ENCODE measurements at places on chromosomes 16 and 17.

GRCh38 chr17:40541060-40541872, 24.0 kb downstream of the CCR7 start:
- no peak for DNase-seq

DNA sequence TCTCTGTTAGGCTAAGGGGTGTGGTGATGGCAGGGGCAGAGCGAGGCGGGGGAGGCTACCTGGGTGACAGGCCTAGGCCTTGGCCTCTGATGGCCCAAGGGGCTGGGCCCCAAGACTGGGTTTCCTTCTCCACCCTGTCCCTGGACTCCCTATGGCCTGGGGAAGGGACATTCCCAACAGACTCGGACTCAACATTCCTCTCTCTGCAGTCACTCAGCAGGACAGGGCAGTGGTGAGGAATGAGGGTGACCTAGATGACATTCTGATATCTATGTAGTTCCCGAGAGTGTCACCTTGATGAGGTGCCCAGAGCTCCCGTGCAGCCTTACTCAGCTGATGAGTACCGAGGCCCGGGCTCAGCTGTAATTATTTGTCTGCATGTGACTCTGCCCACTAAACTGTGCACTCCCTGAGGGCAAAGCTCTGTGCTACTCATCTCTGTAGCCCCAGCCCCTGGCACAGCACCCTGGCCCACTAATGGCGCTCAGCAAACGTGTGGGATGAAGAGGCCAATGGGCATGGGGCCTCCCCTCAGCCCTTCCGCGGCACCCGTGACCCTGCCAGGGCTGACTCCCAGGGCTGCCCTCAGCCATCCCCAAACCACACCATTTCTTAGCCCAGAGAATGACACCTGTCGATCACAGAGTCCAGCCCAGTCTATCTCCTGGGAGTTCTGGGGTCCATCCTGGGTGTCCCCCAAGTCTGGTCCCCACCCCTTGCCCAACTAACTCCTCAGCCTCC, 2.2 kb downstream of the PLCD3 start:
- peak; percentile 57 for DNase-seq

DNA sequence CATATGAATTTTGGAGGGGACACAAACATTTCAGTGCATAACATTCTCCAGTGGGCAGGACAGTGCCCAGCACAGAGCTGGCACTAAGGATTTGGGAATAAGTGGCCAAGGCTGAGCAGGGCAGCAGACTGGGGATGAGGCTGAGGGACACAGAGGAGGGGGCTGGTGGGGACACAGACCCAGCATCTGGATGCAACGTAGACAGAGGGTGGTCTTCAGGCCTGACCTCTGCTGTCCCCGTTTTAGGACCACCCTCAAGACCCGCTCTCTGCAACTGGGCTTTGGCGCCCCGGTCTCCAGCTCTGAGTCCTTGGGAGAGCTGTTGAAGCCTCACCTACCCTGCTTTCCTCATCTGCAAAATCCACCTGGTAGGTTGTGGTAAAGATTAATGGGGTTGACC, 3.3 kb upstream of the PRSS33 start:
- no peak for DNase-seq

DNA sequence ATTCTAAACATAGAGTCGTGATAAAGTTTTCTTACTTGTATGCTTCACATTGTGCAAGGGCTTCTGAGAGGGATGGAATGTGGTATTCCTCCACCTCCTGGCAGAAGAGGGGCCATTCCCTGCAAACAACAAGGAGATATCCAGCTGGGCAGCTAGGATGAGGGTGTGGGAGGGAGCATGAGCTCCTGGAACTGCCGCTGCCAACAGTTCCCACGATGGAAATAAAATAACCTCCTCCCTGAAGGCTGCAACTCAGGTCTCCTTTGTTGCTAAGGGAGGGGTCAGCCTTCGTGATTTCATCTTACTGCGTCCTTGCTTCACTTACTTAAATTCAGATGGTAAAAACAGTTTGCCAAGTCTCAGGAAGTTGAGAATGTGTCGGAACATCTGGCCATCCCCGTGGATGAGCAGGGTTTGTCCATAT, 15.6 kb downstream of the PLEKHG4 start:
- DNase-seq = no peak

DNA sequence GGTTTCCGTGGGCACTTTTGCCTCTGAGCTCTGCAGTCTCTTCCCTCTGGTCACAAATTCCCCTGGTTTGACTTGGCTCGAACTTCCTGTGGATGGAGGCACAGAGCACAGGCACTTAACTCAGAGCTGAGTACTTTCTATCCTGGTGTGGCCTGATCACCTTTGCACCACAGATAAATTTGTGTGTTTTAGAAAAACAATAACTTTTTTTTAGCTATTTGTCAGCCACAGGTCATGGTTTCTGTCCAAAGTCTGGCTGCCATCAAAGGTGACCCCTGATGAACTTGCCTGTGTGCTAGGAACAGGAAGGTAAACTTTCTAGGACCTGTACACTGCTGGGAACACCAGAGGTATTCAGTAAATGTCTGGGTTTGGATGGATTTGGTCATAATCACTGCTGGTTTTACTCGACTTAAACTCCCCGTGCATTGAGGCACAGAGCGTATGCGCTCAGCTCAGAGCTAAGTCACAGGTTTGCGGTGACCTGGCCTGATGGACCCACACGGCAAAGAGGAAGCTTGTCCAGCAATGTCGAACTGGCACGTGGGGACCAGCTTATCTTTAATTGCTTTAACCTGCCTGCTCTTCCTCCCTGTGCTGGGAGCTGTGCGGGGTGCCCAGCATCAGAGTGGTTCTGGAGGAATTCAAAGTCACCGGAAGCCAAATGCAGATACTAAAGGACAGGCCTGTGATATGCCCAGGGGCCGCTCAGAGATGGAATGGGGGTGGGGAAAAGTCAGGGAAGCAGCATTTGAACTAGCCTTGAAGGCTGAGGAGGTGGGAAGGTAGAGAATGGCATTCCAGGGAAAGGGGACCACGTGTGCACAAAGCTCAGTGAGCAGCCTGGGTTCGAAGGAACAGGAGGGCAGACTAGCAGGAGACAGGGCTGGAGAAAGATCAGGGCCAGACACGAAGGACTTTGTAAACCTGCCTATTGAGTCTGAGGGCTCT, 12.9 kb downstream of the SLC13A5 start:
- no peak for DNase-seq

DNA sequence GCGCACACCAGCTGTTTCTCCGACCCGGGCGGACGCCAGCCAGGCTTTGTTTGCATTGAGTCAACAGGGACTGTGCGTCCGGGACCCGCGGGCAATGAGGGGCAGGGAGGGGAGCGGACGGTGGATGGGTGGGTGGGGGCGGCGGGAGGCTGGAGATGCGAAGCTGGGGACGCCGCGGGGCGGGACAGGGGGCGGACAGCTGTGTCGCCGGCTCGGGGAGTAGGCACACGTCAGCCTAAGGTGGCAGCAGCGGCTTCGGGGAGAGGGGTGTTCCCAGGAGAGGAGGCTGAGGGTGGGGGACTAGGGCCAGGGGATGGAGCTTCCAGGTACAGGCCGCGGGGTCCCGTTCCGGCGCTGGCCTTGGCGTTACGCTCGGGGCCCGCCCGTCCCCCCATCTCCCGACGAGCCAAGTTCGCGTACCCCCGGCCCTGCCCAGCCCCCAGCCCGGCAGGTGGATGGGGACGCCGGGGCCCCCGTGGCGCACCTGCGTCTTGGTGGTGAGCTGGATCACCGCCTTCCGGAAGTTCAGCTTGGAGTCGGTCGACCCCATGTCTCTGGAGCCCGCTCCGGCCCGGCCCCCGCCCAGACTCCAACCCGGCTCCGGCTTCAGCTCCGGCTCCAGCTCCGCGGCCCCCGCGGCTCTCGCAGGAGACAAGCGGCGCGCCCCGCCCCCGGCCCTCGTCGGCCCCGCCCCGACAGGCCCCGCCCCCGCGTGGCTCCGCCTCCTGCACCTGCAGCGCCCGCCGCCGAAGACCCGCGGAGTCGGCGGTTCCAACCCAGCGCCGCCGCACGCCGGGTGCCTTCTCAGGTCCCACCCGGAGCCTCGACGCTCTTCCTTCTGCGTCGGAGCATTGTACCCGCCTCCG, at the start of gene HID1:
Gene HID1 (minus strand): TSS at position 653 of the 866 bp plus-strand sequence. CDS start 103 bp downstream, at position 550.
- DNase-seq = no peak

GRCh38 chr17:63001689-63002394, 35.8 kb downstream of the TANC2 start:
- DNase-seq = peak; percentile 25

GRCh38 chr17:35730400-35731005, 936 bp upstream of the RASL10B start:
- no peak for DNase-seq

DNA sequence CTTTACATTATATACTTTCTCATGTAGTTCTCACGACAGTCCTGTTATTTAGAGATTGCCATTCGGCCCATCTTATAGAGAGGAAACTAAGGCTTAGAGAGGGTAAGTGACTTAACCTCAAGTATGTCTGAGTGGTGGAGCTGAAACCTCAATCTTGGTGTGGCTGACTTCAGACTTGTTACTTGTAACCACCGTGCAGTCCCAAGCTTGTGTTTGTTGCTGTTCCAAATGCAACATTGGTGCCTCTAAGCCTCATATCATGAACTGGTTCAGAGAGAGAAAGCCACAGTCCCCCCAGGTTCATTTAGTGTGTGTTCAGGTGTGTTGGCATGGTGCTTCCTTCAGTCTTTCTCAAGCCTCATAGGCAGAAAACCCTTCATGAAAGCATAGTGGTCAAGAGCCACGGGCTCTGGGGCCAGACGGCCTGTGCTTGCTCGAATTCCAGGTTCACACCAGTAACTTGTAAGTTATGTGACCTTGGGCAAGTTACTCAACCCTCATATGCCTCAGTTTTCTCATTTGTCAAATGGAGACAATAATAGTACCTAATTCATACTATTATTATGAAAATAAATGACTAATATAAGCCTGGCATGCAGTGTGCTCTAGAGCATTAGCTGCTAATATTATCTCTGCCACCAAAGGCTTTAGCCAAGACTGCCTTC, 39.9 kb downstream of the CDH1 start:
- DNase-seq = no peak

- peak; percentile 84 for DNase-seq
These were observed 25.1 kb upstream of the ABCA3 start for GRCh38 chr16:2365397-2366294.

DNA sequence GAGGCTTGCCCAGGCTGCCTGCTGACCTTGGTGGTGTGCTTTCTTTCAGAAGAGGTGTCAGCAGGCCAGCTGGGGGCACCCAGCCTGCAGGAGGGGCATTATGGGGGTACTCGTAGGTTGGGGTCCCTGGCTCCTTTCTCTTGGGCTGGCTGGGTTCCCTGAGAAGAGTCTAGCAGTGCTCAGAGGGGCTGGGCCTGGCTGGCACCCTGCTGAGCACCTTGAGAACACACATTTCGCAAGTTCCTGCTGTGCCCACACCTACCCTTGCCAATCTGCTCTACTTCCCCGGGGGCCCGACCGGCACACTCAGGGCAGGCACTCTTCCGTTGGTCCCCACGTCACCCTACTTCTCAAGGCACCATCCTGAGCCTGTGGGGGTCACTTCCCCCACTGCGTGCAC, 5.1 kb downstream of the CEMP1 start:
- DNase-seq = no peak

DNA sequence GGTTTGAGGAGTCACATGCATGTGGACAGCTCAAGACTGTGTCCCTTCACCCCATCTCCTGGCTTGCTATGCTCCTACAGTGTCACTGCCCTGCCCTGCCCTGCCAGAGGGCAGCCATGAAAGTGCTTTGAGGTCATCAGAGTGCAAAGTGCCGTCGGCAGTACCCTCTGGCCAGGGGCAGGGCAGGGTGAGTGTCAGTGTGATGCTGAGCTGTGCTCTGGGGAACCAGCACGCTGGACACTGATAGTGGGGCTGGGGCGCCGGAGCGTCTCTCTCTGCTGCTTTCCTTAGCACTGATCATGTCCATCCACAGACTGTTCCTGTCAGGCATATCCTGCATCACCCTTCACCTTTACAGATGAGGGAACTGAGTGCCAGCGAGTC, 1.6 kb upstream of the SPATA32 start:
- DNase-seq = no peak

DNA sequence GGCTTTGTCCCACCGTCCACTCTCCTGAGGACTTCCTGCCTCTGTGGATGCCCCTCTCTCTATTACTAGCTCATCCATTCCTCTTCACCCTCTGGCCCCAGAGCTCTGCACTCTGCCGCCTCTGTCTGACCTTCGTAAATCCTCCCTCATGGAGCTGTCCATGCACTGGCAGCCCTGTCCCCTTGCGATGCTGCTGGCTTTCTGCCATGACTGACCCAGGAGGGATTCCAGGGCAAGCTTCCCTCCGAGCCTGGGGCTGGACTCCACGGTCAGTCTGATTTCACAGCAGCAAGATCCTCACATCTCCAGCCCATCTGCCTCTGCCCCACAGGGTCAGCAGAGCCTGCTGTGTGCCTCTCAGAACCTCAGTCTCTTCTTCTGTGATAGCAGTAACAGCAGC, 4.7 kb downstream of the CBFA2T3 start:
- no peak for DNase-seq

DNA sequence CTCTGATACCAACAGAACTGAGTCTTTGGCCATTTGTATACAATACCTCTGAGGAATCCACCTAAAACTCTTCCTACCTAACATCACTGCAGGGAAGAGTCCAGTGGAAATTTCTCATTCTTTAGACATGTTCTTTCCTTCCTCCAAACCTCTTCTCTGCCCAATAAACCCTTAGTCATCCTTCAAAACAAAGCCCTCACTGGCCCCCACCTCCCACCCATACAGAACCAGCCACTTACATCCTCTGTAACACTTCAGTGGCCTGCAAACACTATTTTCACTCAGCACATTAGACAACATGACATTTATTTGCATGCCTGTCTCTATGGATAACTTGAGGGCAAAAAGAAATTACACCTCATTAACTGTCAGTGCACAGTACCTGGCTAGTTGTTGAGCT, 200.3 kb upstream of the NOG start:
- no peak for DNase-seq

Measured in HFFc6 (cell line).